ENCODE measurements at places on chromosomes 1 and 21.

GRCh38 chr1:195738966-195739650, 869.1 kb downstream of the KCNT2 start:
- no peak for DNase-seq

- no peak for DNase-seq
Measured at GRCh38 chr1:10900251-10900651, 103.8 kb upstream of the CASZ1 start.

DNA sequence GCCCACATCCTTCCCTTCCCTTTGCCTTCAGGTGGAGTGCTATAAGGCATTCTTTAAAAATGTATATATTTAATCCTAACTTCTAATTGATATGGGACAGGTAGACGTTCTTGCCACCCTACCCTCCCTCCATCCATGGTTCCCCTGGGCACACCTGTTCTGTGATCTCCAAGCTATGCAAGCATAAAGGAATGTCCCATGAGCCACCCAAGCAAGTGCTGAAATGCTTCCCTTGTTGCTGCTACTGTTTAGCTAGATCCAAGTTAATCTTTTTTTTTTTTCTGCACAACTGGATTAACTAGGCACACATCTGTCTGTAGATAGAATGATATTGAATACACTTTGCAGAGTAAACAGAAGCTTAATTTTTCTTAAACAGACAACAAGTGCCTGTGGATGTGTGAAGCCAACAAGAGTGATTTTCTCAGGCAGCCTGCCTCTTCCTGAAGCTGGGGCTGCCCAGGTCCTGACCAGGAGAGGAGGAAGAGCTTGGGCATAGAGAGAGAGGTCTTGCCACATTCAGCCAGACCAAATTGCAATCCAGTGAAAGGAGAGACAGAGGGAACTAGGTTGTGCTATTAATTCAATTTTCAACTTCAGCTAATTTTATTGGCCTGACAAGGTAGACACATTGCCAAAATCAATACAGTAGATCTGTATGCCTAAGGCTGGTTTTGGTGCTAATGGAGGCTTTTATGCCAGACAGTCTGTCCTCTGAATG, 28.2 kb upstream of the ATP1B1 start:
- DNase-seq, result no peak

DNA sequence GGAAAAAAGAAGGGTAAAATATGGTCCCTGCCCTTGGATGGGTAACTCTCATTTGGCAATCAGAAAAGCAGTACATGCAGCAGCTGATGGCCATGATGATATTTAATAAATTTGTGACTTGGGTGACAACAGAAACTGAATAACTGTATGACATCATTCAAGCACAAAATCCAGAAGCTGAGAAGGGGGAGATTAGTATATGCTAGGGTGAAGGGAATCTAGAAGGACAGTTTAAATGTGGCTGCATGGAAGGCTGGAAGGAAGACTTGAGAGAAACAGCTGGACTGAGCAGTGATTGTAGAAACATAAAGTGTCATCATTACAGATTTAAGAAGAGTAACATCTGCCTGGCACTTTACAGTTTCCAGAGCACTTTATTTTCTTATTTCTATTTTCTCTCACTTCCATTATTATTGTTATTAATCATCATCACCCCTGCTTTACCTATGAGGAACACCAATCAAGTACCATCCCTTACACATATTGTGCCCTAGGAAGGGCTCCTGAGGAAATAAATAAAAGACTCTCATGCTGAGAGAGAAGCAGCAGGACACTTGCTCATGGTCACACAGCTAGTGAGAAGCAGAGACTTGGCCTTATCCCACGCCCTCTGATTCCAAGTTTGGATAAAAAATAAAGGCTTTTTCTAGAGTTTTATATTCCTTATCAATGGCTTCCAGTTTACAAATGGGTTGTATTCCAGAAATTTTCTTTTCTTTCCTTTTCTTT, 207.2 kb downstream of the PBX1 start:
- no peak for DNase-seq

- no peak for DNase-seq
Measured at GRCh38 chr1:169670836-169671235, 40.6 kb downstream of the SELL start.

GRCh38 chr1:94698356-94698755, 121.8 kb upstream of the SLC44A3 start:
- DNase-seq, result no peak

DNA sequence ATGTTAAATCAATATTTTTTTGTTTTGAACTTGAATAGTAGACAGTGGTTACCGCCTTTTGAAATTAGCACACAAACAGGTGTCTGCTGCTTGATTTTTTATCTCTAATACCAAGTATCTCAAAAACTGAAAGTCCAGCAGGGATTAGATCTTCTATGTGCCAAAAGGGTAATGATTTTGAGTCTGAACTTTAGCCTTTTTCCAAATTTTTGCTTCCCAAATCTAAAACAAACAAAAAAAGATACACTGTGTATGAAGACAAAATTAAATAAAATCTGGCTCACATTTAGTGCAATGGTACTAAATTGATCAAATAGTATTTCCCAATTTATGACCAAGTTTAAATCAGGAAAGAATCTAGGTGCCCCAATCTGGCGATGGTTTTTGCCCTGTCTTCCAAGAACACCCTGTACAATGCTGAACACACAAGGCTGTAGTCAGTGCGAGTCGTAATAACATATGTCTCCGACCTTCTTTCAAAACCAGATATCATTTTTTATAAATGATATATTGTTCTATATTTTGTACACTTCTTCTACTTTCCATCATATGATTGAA, 40.5 kb downstream of the PLPPR4 start:
- no peak for DNase-seq

DNA sequence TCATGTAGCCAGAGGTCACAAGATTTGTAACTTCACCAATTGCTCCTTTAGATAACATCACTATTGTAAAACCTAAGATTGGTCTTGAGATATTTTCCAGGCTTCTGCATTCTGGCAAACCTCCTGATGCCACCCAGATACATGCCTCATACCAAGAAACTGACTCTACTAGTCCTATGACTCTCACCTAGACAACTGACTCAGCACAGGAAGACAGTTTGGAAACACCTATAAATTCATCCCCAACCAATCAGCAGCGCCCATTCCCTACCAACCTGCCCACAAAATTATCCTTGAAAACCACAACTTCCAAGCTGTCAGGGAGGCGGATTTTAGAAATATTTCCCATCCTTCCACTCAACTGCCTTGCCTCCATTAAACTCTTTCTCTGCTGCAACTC, 2.6 kb downstream of the NME7 start:
- DNase-seq, result no peak

- no peak for DNase-seq
Measured at GRCh38 chr1:45370575-45370974, 30.3 kb upstream of the MUTYH start.

Data from activated CD8-positive, alpha-beta memory T cell treated with anti-CD3 and anti-CD28 coated beads for 1 hour (primary cell).